Kidney epithelial cell (primary cell): ENCODE measurements at places on chromosomes 7 and 10.

- DNase-seq: no peak
Observed at GRCh38 chr7:99643464-99643863, 26.7 kb downstream of the ZSCAN25 start.

DNA sequence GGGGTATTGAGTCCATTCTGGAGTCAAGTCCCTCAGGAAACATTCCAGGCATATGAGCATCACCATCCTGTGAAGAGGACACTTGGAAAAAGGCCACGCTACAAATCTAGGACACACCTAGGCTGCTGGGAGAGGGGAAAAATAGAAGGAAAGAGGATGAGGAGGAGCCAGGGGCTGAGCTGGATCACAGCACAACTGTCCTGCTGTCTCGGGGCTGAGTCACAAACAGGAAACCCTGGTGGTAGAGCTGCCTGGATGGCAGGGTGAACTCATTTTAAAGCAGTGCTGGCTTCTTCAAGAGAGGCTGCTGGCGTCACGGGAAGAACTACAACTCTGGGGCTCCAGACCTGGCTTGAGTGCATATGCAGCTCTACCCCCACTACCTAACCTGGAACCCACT lies 151.5 kb downstream of the RNF216 start:
- DNase-seq: no peak

- no peak for DNase-seq
Observed at GRCh38 chr7:132150711-132151110, 425.6 kb downstream of the PLXNA4 start.

- DNase-seq: no peak
Observed at GRCh38 chr10:117860823-117861222, 185.9 kb downstream of the RAB11FIP2 start.

DNA sequence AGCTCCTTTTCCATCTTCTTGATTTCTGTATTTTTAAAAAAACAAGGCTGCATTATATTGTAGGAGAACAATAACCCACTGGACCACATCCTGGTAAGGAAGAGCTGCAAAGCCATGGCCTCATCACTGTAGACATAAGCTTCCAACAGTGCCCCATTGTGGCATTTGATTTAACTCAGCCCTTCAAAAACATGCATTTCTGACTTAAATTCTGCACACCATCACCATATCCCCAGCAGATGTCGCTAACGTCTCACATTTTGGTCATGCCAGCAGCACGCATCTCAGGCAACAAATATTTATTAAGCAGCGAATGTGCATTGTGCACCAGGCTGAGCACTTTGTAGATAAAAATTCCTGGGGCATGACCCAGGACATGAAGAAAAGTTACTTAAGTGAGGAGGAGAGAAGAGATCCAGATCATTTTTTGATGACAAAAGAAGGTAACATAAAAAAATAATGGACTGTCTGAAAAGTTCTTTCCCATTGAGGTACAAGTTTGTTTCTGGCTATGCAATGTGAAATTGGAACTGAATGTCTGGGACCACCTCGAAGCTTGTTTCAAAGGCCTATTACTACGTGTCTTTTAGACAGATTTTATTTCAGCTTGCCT lies 164.6 kb upstream of the CDCA7L start:
- peak; percentile 51 for DNase-seq
